ENCODE measurements at places on chromosomes 12 and 14.

- DNase-seq = peak; percentile 98
These were observed 71.2 kb downstream of the LGMN start for GRCh38 chr14:92677087-92677668.

GRCh38 chr12:60451457-60451856 is 855.6 kb downstream of the SLC16A7 start:
- DNase-seq = no peak

DNA sequence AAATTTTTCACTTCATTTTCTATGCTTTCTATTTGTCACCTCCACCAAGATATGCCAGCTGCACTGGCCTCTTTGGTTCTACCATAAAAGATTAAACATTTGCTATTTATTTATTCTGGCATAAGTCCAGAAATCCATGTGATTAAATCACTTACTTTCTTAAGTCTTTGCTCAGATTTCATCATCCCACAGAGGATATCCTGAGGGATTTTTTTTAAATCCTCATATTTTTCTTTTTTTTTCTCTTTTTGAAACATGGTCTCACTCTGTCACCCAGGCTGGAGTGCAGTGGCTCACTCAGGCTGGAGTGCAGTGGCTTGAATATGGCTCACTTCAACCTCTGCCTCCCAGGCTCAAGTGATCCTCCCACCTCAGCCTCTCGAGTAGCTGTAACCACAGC is 645.4 kb upstream of the ATXN7L3B start:
- no peak for DNase-seq

DNA sequence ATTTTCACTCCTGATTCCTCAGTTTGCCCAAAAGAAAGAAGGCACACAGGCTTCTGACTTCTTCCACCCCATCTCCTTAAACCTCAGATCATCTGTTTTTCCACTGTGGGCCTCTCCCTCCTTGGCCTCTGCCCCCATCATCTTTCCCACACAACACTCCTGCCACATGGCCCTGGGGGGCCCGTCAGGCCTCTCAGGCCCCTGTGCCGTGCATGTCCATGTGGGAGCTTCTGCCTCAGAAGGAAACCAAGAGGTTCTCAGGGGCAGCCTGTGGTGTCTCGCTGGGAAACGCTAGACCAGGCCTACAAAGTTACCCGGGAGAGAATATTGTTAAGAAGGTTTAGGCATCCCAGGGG is 8.0 kb downstream of the KLHL33 start:
- no peak for DNase-seq

DNA sequence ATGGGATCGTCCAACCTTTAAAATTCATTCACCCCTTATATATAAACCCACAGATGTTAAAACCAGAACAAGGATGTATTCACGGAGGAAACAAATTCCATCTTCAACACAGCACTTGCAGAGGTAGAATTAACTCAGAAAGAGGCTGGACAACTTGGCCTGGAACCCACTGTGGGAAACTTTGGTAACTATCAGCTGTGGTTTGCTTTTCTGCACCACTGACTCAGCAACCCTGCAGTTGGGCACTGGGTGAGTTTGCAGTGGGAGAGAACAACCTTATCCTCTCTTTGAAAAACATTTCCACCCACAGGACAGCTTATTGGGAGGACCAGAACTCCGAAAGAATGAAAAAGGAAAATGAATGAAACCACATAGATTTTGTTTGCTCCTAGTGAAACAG is 66.3 kb downstream of the ZNF664 start:
- peak; percentile 19 for DNase-seq

- DNase-seq = no peak
These were observed 235.2 kb downstream of the ZFP36L1 start for GRCh38 chr14:68557648-68558047.

- DNase-seq = peak; percentile 71
These were observed at the start of gene KCNK13 for GRCh38 chr14:90061685-90062126. KCNK13 (plus strand) TSS chr14:90061994; CDS start chr14:90062206, 212 bp downstream.

- DNase-seq = no peak
These were observed 72.3 kb downstream of the METTL25 start for GRCh38 chr12:82430541-82431145.

- no peak for DNase-seq
These were observed 34.1 kb downstream of the CCDC85C start for GRCh38 chr14:99569725-99570543.

GRCh38 chr12:113912760-113913329 is 53.3 kb downstream of the RBM19 start:
- DNase-seq = peak; percentile 23

DNA sequence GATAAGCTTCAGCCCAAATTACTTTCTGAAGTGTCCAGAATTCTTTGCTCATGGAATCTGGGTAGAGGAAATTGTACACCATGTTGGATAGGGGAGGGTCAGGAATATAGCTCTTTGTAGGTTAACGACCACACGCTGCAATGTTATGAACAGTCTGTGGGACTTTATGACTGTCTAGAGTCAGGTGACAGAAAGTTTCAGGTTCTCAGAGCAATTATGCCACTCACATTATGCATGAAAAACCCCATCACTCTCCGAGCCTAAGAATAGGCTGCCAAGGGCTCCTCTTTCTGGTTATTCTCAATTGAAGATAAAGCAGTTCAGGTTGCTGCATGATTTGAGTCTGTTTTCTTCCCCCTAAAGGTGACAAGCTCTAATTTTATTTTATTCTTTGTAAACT is 430.9 kb downstream of the ATP23 start:
- no peak for DNase-seq

GRCh38 chr14:33232031-33232430 is 293.4 kb downstream of the NPAS3 start:
- DNase-seq = no peak

GRCh38 chr12:130163461-130164215 is 1.4 kb downstream of the FZD10 start:
- no peak for DNase-seq

- no peak for DNase-seq
These were observed 97.8 kb downstream of the PLEKHA5 start for GRCh38 chr12:19227190-19227879.

DNA sequence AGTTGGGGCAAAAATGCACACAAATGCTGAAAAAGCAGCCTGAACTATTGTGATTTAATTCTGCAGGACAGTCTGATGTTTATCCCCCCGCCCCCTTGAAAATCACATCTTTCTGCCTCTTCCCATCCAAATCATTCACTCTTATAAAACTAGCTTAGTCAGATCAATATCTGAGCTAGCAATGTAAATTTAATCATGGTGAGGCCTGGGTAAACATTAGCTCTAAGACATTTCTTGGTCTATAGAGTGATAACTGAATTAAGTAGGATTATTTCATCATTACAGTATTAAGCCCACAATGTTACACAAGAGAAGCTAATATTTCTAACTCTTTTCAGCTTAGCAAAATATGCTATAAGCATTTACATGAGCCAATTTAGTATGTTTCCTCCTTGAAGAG is 9.1 kb upstream of the PCED1B start:
- DNase-seq = no peak

GRCh38 chr14:50343434-50343833 is 31.3 kb downstream of the DMAC2L start:
- no peak for DNase-seq

DNA sequence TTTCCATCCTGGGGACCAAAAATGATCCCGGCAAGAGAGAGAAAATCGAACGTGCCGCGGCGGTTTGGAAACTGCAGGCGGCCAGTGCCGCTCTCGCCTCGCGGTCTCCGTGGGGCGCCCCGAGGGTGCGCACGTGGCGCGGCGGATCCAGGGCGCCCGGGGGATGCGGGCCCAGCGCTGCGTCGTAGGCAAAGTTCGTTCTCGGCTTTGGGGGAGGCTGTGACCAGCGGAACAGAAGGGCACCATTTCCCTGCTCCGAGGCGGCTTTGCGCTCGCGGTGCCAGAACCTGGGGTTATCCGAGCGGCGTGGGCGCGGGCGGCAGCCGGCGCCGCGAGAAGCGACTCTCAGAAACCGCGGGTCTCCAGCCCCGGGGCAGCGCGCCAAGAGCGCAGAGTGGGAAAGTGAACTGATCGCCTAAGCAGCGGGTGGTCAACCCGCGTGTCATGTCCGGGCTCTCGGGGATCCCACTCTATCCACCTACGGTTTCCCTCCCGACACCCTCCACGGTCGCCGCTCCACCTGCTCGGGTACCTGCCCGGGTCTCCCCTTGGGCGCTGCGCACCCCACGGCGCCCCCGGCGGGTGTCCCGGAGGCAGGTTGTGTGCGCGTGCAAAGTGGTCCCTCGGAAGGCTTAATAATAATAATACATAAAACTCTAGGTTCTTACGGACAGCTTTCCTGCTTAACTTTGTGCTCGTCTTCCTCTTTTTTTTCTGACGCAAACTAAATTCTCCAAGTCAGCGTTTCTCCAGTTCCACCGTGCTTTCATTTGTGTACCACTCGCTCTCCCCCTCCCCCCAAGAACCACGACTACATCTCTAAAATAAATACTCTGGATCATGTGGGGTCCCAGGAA is 1.2 kb downstream of the ESRRB start:
- DNase-seq = peak; percentile 7

GRCh38 chr14:73829071-73829470 is 22.6 kb upstream of the PTGR2 start:
- no peak for DNase-seq

GRCh38 chr12:10701843-10702242 is 21.3 kb downstream of the YBX3 start:
- no peak for DNase-seq

DNA sequence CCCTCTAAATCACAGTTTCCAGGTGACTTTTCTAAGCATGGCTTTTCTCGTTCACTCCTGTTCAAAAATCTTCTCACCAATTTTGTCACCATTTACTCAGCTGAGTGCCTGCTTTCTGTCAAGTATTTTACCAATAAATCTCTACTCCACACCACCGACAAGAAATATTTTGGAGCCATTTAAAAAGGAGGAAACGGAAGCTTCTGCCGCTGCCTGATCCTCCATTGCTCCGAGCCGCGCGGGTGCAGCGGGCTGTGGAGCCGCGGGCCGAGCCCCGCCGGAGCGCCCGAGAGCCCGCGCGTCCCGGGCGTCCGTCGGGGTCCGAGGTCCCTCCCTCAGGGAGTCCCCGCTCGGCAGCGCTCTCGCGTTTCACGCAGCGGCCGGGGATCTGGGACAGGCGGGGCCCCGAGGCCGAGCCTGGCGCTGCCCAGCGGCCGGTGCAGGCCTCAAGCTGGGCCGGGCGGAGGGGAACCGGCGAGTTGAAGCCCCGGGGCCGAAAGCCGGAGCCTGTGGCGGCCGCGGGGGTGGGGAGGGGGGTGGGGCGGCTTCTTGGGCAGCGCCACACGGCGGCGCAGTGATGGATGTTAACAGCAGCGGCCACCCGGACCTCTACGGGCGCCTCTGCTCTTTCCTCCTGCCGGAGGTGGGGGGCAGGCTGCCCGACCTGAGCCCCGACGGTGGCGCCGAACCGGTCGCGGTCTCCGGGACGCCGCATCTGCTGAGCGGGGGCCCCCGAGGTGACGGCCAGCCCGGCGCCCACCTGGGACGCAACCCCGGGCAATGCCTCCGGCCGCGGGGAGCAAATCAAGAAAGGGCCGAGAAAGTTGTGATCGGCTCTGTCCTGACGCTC is 1.1 kb upstream of the HEBP1 start:
- DNase-seq = peak; percentile 32

- peak; percentile 55 for DNase-seq
These were observed 9.5 kb downstream of the SPTB start for GRCh38 chr14:64870160-64870559.

- no peak for DNase-seq
These were observed 73.1 kb downstream of the WDR20 start for GRCh38 chr14:102212845-102213244.

- DNase-seq = peak; percentile 17
These were observed 203.7 kb downstream of the PTPRO start for GRCh38 chr12:15526033-15526432.

- DNase-seq = peak; percentile 79
These were observed 12.0 kb downstream of the ADSS1 start for GRCh38 chr14:104735830-104736642.

- peak; percentile 75 for DNase-seq
These were observed 1934.2 kb upstream of the SEL1L start for GRCh38 chr14:83467811-83468210.

- DNase-seq = no peak
These were observed 105.0 kb upstream of the PRB2 start for GRCh38 chr12:11500188-11500860.

- no peak for DNase-seq
These were observed 399.4 kb downstream of the C12orf75 start for GRCh38 chr12:105729926-105730325.

GRCh38 chr14:54447231-54447692 is 6.1 kb upstream of the CNIH1 start:
- peak; percentile 92 for DNase-seq

DNA sequence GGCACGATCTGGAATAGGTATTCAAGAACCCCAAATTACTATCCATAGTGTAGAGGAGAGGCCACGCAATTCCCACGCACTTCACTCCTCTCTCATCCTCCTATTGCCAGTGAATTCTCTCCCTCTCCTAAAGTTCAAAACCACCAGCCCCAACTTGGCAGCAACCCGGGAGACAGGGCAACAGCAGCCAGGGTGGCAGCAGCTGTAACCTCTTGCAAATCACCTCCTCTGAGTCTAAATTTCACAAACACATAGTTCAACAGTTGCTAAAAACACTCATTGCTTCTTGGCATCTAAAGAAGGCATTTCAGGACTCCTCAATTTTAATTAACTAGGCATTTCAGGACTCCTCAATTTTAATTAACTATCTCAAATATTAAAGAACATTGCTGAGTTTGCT is 37.7 kb upstream of the MANSC4 start:
- DNase-seq = no peak

GRCh38 chr12:109588461-109589239 is 15.1 kb downstream of the MVK start:
- DNase-seq = no peak

Measured in MV-4-11 (cell line).